ENCODE measurements at places on chromosomes 6 and 20. TPM values are rescaled to one million over a fixed set of nuclear protein-coding genes. Genes with fewer than 3 reads are reported as not detected.

MCHR2 gene
- total RNA-seq: not detected

ZC2HC1B gene
- total RNA-seq: 0.36 TPM

HLA-DOB gene
- not detected for total RNA-seq

MMS22L gene
- 8.9 TPM for total RNA-seq

OVOL2 gene
- total RNA-seq: not detected

IFT52 gene
- total RNA-seq: 17.4 TPM

GPANK1 gene
- 8.6 TPM for total RNA-seq

WFDC5 gene
- not detected for total RNA-seq

LINC00237 gene
- not detected for total RNA-seq

HSD17B8 gene
- total RNA-seq: 15.9 TPM

TUBB2B gene
- total RNA-seq: 114 TPM

TCF21 gene
- total RNA-seq: not detected

ARMH2 gene
- total RNA-seq: not detected

NNAT gene
- total RNA-seq: 0.19 TPM

- no peak for DNase-seq
Observed at GRCh38 chr6:33757113-33757512, 10.4 kb upstream of the IP6K3 start.

GRCh38 chr20:40464731-40465208, 224.3 kb downstream of the MAFB start:
- DNase-seq: no peak

DNA sequence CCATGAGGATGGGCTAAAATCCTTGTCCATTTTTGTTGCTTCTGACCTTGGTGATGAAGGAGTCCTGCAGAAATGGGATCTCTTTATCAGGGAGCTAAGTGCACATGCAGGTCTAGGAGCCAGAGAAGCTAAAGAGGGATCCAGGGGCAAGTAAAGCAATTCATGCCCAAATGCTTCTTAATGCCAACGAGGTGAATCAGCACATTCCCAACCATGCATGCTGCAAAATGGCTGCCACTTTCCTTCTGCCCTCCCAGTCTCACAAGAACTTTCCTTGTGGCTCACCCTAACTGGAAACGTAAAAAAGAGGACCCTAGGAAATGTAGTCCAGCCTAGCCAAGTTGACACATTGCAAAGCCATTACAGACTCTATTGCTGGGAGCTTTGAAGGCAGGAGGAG, 298.4 kb downstream of the MAFB start:
- no peak for DNase-seq

- DNase-seq: no peak
Observed at GRCh38 chr6:11140056-11140455, 28.5 kb upstream of the ERVFRD-1 start.

GRCh38 chr6:88865275-88865674, 98.1 kb downstream of the RNGTT start:
- no peak for DNase-seq

- DNase-seq: peak; percentile 22
Observed at GRCh38 chr20:62995898-62996595, 10.7 kb downstream of the BHLHE23 start.

DNA sequence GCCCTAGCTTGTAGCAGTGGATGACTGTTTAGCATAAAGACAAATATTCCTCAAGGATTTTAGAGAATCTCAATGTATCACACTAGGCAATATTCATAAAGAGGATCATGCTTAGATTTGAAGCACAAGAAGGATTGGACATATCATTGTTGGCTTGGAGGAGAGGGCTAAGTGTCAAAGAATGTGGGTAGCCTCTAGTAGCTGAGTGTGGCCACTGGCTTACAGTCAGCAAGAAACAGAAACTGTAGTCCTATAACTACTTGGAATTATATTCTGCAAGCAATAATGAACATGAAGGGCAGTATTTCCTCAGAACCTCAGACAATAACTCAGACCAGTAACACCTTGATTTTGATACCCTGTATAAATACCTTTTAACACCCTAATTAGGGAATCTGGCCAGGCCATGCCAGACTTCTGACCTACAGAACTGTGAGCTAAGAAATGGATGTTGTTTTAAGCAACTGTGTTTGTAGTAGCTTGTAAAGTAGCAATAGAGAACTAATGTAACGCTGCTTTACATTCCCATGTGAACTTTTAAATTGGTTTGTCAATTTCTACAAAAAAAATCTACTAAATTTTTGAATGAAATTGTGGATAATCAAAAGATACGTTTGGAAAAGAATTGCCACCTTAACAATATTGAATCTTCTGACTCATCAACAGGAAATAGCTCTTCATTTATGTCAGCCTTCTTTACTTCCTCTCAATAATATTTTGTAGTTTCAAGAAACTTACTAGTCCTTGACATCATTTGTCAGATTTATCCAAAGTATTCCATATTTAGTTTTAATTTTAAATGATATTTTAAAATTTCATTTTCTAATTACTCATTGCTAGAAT, 65.2 kb upstream of the RSPO3 start:
- no peak for DNase-seq

- DNase-seq: peak; percentile 61
Observed at GRCh38 chr6:79438030-79438429, 99.2 kb downstream of the LCA5 start.

- no peak for DNase-seq
Observed at GRCh38 chr6:34457382-34457741, 8.5 kb upstream of the PACSIN1 start.

GRCh38 chr20:8943631-8944030, 125.3 kb upstream of the PLCB4 start:
- DNase-seq: no peak

DNA sequence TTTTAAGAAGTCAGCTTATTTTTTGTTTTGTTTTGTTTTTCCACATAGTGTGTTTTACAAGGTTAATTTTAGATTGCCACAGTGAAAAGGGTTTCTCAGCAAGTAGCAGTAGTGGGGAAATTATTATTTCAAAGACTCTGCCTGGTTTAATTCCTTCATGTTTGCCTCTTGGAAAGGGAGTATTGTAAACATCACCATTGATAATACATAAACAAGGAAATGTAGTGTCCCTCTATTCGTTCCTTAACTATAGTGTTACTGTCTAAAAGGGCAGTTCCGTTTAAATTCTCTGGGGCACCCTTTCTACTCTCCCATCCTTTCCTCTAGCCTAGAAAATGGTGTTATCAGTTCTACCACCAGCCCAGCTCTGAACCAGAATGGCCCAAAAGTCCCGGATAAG, 391.0 kb upstream of the SOX4 start:
- no peak for DNase-seq

DNA sequence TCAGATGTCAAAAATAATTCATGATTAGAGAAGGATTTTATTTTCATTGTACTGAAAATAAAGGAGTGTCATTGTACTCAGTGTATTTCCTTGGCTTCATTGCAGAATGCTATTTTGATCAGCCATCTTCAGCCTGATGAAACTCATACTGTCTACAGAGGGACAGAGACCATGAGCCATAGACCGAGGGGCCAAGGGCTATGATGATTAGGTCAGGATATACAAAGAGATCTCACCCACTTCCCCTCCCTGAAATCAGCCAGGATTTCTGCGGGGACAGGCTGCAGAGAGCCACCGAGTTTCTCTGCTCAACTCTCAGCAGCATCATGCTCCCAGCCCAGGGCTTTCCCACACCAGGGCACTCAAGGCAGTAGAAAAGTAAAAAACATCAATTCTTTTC, 47.0 kb downstream of the ALDH8A1 start:
- no peak for DNase-seq

DNA sequence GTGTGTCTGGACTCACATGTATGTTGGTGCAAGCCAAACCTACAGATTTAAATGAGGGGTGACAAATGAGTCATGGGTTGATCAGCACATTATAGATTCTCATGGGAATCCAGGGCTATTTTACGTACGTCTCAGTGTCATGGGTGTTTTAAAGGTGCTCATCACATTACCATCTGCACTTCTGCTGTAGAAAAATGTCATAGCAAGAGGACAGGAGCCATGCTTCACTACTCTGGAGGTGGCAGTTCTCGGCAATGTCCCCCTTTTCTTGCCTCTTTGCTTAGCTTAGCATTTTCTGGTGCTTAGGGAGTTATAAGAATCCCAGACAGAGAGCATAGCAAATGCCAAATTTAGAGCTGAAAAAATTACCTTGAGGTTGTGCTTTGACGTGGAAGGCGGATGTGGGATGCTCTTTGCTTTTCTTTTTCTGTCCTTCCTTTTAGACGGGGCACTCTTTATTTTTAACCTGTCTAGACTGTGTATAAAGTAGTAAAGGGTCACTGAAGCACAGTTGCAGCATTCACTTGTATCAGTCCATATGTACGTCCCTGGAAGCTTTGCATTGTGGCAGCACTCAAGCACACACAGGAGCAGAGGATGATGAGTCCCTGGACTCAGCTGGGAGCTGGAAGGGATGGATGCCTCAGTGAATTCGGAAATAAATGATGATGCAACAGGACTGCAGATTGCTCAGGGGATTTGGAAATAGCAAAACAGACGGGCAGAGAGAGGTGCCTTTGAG, 139.7 kb downstream of the SYNDIG1 start:
- DNase-seq: no peak

GRCh38 chr6:42032366-42032765, 18.0 kb upstream of the TAF8 start:
- no peak for DNase-seq

- no peak for DNase-seq
Observed at GRCh38 chr6:89302195-89302770, 12.8 kb downstream of the GABRR2 start.

- peak; percentile 79 for DNase-seq
Observed at GRCh38 chr6:15036690-15037245, 209.1 kb upstream of the JARID2 start.

DNA sequence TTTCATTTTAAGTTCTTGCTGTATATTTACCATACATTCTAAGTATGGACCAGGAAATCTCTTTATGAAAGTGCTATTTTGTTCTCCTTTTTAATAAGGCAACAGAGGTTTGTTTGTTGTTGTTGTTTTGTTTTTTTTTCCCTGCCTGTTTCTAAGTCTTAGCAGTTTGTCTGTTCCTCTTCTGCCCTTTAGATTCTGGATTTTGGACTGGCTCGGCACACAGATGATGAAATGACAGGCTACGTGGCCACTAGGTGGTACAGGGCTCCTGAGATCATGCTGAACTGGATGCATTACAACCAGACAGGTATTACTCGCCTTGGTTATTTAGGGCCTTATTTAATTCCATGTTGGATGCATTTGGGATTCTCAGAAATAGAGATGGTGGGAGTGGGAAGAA, 48.0 kb downstream of the MAPK14 start:
- DNase-seq: no peak

GRCh38 chr6:110566346-110567125, 90.1 kb upstream of the SLC22A16 start:
- peak; percentile 51 for DNase-seq

- DNase-seq: peak; percentile 86
Observed at GRCh38 chr20:3786665-3787323, at the start of gene CENPB. Gene CENPB (minus strand): TSS chr20:3786740. CDS start chr20:3786483, 257 bp downstream.

DNA sequence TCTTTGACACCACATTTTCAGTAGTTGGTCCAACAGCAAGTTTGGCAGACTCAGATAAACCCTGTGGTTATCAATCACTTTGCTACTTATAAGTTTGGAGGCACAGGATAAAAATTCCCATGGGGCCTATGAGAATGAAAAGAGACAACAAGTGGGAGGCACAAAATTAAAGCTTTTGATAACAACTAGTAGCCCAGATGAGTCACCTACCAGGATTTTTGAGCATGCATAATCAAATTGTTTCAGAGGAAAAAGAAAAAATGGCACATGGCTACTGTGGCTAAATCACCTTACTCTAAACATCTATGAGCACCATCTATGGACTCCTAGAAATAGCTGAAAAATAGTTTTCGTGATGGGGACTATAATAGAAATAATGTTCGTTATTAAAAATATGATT, 40.8 kb upstream of the BMP5 start:
- peak; percentile 9 for DNase-seq

Measured in myocyte (in vitro differentiated cells).